ENCODE measurements at places on chromosomes 5 and 9.

GRCh38 chr5:127804886-127805426, 101.8 kb downstream of the CCDC192 start:
- no peak for DNase-seq

GRCh38 chr9:672851-673250, 168.6 kb upstream of the DMRT1 start:
- no peak for DNase-seq

DNA sequence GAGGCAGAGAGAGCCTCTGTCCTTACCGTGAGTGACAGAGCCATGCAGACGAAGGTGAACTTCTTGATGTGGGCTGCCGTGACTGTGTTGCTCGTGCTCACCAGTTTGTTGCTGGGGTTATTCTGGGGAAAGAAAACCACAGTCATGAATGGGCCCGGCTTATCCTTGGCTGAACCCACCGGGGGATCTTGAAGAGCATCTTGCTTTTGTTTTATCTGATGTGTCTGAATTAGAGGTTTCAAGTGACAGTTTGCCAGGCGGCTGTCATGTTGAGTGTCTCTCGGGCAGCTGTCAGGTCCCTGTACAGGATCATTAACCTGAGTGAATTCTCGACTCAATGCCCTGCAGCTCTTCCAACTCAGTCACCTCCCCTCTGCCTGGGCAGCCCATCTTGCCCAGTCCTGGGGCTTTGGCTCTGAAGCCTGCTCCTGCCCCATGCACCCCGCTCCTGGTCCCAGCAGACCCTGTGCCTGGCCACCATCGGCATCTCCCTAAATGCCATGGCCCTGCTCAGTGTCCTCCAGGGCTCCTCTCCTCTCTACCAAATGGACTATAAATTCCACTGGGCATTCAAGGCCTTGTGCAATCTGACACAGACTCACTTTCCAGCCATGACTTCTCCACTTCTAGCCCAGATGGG, 77.4 kb downstream of the OTULIN start:
- DNase-seq, result no peak

DNA sequence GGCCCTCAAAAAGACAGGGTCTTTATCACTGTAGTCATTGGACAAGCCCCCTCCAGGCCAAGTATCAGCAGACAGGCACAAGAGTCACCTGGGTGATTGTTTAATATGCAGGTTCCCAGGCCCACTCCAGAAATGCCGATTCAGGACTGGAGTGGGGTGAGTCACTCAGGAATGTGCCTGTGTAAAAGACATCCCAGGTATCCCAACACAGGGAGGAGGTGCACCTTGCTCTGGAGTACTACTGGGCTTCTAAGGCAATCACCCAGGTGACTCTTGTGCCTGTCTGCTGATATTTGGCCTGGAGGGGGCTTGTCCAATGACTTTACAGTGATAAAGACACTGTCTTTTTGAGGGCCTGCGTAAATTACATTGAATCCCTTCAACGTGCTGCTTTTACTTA, 40.6 kb downstream of the ACTL7B start:
- DNase-seq, result no peak

GRCh38 chr5:143886651-143887638, 75.0 kb downstream of the HMHB1 start:
- no peak for DNase-seq

DNA sequence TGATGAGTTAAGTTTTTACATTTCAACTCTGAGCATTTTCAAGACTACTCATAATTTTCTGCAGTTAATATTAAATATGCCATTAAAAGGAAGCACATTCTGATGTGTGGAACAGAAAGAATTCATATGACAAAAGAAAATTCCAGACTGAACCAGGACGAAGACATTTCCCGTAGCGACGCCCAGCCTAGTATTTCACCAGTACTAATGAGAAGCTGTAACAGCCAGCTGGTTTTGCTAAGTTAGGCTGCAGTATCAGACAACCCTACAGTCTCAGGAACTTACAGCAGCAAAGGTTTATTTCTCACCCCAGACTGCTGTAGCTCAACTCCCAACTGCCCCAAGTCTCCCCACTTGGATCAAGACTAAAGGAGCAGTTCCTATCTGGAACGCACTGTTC, 91.6 kb downstream of the TMEM174 start:
- no peak for DNase-seq

DNA sequence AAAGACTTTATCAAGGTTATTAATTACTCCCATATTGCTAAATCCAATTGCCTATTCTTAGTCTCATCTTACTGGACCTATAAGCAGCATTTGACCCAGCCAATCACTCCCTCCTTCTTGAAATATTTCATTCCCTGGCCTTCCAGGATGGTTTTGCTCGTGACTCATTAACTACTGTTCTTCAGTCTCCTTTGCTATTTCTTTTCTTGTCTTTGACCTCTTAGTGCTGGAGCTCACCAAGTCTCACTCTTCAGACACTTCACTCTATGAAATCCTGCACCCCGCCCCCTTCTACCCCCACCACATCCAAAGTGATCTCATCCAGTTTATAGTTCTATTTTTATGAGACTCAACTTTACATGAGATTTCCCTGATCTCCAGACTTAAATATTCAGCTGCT, 803.1 kb upstream of the WWC1 start:
- DNase-seq, result no peak

DNA sequence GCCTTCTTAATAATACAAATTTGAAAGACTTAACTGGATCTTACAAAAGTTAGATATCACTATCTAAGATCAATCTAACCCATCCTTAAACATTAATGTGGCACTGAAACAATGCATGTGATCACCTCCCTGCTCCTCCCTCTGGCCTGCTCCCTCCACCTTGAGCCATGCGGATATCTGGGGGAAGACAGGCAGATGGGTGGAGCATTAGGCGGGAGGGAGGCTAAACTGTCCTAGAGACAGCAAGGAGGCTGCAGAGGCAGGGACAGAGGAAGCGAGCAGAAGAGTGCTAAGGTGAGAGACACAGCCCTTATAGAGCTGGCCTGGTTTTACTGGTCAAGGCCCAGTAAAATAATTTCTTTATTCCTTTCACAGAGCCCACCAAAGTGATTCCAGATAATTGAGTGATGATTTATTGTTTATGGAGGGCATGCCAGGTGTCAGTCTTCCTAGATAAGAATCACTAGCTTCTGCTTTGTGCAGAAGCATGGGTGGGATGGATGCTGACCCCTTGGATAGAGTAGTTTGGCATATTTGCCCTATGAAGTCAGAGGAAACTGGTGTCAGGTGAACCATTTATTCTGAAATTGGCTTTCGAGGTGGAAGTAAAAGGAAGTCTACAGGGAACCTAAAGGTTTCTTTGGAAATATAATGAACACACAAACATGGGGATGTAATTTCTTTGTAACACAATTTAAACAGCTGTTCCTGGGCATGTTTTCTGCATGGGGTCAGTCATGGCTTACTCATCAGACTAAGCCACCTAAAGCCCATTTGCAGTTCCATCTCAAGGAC, 188.3 kb downstream of the GNAQ start:
- DNase-seq, result no peak

DNA sequence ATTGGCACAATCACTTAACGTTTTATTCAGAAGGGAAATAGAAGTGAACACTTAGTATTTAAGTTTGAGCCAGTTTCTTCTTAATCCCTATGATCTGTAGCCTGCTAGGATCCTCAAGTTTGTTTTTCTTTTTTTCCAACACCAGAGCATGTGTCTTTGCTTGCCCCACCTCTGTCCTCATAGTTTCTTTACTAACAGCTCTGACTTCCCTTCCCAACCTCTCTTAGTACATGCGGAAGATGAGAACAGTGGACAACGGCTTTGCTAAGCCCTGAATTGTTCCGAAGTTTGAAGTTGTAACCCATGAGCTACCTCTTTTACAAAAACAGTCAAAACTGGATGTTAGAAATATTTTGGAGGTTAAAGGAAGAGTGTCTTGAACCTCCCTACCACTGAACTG, 61.7 kb upstream of the TAF11L2 start:
- peak; percentile 52 for DNase-seq

GRCh38 chr5:129051283-129051682, 43.3 kb upstream of the ISOC1 start:
- DNase-seq, result no peak

GRCh38 chr5:175728316-175728715, 70.4 kb downstream of the HRH2 start:
- DNase-seq, result no peak

DNA sequence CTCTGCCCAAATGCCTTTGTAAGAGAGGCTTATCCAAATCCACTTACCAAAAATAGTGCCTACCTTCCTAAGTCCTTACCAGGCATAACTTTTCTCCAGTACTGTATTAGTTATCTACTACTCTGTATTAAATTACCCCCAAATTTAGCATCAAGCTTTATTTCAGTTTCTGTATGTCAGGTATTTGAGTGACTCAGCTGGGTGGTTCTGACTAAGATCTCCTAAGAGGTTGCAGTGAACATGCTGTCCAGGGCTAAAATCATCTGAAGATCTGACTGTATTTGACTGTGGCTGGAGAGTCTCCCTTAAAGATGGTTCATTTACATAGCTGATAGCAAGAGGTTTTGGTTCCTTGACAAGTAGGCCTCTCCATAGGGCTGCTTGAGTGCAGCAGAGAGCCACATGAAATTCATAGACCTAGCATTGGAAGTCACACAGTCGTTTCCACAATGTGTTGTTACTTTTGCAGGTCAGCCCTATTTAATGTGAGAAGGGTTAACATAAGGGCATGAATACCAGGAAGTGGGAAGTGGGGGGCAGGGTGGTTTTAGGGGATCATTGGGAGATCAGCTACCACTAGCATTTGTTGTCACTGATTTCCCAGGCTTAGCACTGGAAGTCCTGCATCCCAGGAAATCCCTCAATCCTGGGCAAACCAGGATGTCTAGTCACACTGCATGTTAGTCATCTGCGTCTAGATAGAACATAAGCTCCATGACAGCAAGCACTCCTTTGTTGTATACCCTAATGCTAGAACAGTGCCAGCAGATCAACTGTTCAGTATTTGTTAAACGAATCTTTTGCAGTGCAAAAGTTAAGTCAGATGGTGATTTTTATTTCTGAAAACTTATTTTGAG, 2.0 kb upstream of the ZNF622 start:
- DNase-seq, result peak; percentile 44

DNA sequence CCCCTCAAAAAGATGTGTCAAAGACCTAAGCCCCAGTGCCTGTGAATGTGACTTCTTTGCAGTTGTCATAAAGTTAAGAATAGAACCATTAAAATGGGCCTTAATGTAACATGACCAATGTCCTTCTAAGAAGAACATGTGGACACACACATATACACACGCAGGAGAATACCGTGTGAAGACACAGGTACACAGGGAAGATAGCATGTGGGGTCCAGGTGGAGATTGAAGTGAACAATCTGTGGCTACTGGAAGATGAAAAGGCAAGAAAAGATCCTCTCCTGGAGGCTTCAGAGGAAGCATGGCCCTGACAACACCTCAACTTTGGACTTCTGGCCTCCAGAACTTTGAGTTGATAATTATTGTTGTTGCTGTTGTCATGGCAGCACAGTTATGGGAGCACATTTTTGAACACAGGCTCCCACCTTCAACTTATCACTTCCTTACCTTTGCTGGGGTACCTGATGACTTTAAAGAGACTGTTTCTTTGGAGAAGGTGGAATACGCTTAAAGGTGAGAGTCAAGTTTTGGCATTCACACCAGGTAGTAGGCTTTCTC, 123.5 kb upstream of the ADCY2 start:
- DNase-seq, result no peak

DNA sequence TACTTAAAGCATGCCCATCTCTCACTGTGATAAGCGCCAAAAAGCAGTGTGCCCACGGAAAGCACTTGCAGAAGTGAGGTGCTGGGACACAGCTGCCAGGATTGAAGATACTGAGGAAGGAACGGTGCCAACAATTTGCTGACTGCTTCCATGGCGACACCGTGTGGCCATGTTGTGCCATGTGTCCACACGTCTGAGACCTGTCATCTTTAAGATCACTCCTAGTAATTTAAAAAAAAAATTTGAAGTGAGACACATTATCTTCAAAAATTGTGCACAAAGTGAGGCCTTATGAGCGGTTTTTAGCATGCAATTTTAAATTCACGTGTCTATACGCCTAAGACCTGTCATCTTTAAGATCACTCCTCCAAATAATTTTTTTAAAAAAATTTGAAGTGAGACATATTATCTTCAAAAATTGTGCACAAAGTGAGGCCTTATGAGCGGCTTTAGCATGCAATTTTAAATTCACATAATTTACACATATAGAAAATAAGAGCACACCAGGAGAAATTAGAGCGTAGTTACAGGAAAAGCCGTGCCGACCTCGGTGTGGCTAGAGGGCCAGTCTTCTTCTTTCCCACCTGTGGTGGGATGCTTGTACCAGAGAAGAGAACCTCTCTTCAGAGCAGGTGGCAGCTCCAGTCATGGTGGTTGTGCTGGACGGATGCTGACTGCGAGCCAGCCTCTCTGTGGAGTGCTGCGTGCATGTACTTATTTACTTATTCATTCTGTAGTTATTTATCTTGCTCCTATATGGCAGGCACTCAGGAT, 21.4 kb upstream of the FLT4 start:
- DNase-seq, result peak; percentile 42

Measured in suppressor macrophage treated with lipopolysaccharide for 4 hours (primary cell).